ENCODE measurements at places on chromosomes 7 and 10.

GRCh38 chr10:369684-370448 is 234.6 kb downstream of the ZMYND11 start:
- no peak for DNase-seq

- DNase-seq: no peak
Observed at GRCh38 chr7:157464111-157464970, 127.5 kb downstream of the DNAJB6 start.

GRCh38 chr7:120862987-120863590 is 5.1 kb upstream of the TSPAN12 start:
- no peak for DNase-seq

DNA sequence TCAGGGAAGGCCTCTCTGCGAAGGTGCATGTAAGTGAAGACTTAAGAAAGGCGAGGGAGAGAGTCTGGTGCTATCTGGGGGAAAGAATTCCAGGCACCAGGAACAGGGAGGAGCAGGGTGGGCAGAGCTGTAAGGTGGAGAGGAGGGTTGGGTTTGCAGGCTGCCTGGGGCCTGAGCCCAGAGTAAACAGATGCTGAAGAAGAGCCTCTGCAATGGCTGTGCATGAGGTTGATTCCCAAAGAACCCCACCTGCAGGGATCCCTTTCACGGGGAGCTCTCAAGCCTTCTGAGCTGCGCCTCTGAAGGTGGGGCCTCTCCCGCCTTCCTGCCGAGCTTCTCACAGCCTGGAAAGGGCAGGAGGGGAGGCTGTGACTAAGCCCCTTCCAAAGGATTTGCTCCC is 115.1 kb downstream of the RNF216 start:
- no peak for DNase-seq

DNA sequence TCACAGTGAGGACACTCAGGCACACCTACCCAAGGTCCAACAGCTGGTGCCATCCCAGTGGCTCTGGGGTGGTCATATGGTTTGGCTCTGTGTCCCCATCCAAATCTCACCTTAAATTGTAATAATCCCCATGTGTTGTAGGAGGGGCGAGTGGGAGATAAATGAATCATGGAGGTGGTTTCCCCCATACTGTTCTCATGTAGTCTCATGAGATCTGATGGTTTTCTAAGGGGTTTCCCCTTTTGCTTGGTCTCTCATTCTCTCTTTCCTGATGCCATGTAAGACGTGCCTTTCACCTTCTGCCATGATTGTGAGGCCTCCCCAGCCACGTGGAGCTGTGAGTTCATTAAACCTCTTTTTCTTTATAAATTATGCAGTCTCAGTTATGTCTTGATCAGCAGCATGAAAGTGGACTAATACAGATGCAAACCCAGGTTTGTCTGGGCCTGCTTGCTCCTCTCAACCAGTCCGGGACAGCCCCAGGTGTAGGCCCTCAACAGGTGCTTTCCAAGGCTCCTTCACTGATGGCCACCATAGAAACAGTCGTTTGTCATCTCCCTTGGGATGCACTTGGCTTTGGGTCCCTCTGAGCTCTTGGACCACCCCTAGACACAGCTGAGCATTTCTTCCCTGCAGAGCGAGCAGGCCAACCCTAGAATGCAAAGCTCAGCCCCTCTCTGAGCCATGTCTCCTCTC is 101.3 kb upstream of the CTBP2 start:
- no peak for DNase-seq

GRCh38 chr10:97838091-97838490 is 11.6 kb upstream of the GOLGA7B start:
- DNase-seq: no peak

DNA sequence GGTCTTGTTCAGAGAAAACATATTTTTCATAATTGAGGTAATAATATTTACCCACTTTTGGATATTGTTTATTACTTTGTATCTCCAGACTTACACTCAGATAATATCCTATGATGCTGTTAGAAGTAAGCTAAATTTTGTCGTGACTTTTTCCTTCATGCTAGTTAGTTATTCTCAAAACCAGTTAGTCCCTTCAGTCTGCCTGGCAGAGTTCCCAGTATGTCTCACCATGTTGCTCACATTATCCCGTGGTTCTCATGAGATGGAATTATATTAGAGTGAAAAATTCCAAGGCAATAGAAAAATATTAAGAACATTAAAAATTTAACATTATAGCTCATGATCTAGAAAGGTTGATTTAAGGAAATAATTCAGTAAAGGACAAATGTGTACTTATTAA is 81.5 kb upstream of the SMIM30 start:
- no peak for DNase-seq

DNA sequence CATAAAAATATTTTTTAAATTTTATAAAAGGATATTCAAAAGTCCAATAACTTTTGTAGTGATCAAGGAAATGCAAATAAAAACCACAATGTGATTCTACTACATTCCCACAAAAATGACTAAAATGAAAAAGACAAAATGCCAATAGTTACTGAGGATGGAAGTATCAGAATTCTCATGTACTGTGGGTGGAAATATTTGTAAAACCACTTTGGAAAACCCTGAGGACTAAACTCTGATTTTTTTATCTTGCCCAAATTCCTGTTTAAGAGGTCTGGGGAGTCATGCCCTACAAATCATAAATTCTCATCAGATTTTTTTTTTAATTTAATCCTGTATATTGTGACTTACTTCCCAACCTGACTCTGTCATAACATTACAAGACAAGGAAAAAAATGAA is 9.8 kb upstream of the SEMA3D start:
- no peak for DNase-seq

GRCh38 chr10:92844746-92845145 is 3.6 kb upstream of the EXOC6 start:
- no peak for DNase-seq

GRCh38 chr10:96370584-96371157 is 11.9 kb upstream of the OPALIN start:
- peak; percentile 27 for DNase-seq

DNA sequence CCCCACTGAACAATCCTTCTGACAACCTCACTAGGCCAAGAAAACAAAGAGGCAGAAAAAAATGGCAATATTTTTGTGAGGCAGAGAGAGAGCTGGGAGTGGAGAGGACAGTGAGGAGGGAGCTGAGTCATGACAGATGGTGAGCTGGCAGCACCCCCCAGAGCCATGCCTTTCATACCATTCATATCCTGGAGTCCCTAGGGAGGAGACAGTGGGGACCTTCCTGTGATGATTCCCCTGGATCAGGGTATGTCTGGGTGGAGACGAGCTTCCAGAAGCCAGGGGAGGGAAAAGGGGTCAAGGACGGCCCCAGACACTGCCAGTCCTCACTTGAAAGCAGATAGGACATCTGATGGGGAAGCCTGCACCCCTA is 160.5 kb downstream of the ADAM12 start:
- no peak for DNase-seq

GRCh38 chr10:121536310-121536913 is 61.8 kb downstream of the FGFR2 start:
- no peak for DNase-seq

DNA sequence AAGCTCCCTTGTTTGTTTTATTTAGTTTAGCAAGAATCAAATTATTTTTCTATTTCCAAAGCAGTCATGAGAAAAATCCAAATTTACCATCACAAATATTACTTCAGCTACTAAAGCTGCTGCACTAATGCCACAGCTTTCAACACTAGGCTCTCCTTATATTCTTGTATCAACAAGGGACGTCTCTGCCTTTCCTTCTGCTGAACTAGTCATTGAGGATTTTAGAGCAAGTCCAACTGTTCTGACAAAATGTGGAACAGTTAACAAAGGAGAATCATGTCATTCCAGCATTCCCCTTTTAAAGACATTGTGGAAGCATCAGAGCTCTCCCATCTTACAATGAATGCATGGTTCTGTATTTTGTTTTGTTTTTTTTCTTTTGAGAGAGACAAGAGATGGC is 28.6 kb downstream of the FAM13C start:
- no peak for DNase-seq

DNA sequence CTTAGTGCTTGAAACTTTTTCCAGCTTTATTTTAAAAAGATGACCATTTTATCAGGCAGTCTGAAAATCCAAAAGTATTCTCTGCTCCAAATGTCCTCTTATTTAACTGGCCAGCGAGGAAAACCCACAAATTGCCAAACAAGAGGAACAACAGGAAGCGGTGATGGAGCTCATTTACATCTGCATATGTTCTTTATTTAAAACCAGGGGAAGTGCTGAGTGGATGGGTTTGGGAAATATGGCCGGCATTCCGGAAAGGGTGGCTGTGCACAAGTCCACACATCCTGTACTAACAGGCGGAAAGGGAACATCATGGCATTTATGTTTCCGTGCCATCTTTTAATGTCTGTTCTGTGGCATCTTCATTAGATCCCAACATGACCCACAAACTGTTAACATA is 974.5 kb downstream of the LRMDA start:
- DNase-seq: no peak

DNA sequence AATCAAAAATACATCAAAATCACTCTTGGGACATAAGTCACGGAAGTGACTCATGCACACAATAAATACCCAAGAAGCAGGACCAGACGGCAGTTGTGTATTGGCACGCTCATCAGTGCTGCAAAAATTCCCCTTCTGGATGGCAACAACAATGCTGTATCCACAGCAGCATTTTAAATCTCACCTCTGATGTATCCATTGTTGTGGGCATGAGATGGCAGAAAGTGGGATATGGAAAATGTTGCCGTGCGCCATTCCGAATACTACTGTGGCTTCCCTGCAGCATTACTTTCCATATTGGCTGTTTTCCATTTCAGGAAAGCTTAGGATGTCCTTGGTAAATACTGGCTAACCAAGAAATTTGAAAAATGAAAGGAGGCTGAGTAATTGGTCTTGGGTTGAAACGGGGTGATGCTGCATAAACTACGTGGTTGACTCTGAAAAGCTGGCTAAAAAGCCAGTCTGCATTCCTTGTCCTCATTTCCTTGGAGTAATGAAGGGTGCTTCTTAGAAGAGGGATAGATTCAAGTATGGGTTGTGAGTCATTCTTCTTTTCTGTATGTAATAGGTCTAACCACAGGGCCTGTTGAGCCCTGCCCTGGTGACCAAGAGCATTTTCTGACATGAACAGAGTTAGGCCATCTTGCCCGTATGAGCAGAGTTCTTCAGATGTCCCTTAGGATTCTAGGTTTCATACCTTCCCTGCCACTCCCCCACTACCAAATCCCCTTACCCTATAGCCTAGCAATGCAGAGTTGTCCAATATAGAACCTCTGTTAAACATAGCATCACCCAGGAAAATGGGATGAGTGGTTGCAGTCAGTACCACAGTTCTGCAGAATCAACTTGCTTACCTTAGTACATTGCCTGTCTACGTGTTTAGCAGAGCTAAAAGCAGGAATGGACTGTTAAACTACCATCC is 36.3 kb upstream of the TOMM7 start:
- DNase-seq: no peak

DNA sequence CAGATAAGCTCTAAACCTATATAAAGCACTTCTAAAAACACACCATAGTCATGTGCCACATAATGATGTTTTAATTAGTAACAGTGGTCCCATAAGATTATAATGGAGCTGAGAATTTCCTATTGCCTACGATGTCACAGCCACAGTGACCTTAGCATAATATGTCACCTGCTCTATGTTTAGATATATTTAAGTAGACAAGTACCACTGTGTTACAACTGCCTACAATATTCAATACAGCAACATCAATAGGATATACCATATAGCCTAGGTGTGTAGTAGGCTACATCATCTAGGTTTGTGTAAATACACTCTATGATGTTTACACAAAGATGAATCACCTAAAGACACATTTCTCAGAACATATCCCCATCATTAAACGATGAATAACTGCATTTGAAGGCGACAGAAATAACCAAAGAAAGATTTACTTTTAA is 24.5 kb downstream of the GPR22 start:
- no peak for DNase-seq

DNA sequence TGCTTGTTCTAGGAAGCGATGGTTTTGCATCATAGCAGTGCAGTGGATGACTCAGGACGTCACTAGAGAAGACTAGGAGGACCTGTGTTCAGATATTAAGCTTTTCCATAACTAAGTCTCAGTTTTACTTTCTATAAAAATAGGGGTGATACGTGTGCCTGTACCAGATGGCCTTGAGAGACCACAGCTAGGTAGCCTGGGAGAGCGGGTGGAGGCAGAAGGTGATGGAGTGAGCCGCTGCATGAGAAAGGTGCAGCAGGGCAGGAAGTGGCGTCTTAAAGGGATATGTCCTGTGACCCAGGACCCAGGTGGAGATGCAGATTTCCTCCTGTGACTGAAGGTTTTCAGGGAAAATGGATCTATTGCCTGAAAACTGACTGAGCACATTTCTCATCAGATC is 304.9 kb downstream of the CDC14C start:
- DNase-seq: no peak

DNA sequence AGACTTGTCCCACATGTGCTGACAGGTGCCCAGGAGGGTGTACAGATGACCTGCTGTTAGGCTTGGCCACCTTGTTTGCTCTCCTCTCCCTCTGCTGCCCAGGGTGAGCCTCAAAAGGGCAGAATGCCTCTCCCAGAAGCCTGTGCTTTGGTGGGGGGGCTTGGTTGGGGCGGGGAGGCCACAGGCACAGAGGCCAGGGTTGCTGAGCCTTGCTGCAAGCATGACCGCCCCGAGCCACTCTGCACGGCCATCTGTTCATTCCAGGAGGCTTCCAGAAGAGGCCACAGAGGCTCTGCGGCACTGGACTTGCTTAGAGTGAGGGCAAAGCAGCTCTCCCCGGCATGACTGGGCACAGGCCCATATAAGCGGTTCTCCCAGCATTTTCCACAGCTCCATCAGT is 190.8 kb downstream of the GLRX3 start:
- DNase-seq: no peak

DNA sequence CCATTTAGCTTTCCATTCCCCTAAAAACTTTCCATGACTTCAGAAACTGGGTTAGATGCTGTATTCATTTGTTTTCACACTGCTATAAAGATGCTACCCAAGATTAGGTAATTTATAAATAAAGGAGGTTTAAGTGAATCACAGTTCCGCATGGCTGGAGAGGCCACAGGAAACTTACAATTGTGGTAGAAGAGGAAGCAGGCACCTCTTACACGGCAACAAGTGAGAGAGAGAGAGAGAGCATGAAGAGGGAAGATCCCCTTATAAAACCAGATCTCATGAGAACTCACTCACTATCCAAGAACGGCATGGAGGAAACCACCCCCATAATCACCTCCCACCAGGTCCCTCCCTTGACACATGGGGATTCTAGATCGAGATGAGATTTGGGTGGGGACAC is 336.8 kb downstream of the TFEC start:
- no peak for DNase-seq

- DNase-seq: no peak
Observed at GRCh38 chr7:17487343-17487742, 188.9 kb downstream of the AHR start.
